ENCODE measurements at places on chromosomes 1 and 21.

DNA sequence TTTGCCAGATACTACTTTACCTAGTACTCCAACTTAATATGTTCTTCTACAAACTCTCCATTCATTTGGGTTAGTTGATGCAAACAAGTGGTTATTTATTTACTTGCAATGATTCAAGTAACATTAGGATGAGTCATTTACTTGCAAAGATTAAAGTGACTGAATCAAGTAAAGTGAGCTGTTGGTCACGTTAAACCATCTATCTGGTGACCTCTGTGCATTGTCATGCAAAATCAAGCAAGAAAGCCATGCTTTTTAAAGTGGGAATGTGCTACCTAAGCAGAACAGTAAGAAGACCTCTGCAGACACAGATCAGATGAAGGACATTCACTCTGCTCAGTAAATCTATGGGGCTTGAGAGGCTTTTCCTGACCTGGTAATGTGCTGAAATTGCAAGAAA is 254.7 kb downstream of the LRRIQ3 start:
- DNase-seq, result no peak

- no peak for DNase-seq
These were observed 95.5 kb downstream of the ZFYVE9 start for GRCh38 chr1:52237430-52237829.

- DNase-seq, result no peak
These were observed 2.2 kb upstream of the BCL9 start for GRCh38 chr1:147539122-147539575.

DNA sequence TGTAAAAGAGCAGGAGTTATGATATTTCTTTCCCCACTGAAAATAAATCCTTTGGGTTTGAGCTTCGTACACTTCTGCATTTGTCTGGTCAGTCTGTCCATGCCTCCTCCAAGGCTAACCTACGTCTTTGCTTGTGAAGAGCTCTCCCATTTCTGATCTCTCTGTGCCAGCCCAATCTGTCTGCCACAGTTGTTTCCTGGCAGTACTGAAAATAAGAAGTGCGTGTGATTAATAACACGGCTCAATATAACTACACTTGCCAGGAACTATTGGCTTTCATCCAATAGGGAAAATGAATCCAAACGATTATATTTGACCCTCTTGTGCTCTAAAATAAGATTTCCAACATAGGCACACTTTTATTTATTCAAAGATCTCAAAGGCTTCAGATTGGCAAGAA is 19.2 kb upstream of the COL24A1 start:
- no peak for DNase-seq

GRCh38 chr1:182444497-182444896 is 5.4 kb upstream of the RGSL1 start:
- no peak for DNase-seq

DNA sequence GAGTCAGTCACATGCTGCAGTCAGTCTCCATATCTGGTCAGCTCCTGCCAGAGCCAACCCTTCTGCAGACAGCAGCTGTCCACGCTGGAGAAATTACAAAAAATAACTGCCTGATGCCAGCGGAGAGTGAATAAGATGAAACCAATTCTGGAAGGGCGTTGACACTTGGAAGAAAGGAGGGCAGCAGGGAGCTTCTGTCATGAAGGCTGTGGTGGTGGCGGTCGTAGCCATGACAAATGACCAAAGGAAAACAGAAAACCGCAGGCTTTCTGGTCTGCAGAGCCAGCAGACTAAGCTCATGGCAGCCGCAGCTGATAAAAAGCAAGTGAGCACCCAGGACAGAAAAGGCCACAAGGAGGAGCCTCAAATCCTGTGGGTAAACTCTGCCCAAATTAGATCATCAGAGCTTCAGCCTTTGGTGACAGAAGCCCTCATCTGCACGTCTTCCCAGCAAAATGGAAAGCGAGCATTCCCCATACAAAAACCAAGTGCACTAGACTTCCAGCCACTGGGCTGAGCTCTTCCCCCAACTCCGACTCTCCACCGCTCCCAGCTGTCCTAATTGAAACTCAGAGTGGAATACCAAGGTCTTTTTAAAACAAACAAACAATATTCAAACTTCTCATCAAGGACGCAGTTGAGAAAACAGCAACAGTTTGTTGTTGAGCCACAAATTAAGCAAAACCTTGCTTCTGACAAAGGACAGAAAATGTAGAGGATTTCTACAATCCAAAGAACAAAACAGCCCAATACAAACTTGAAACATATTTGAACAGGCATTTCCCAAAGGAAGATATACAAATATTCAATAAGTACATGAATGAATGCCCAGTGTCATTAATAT is 28.7 kb downstream of the RSPH1 start:
- no peak for DNase-seq

DNA sequence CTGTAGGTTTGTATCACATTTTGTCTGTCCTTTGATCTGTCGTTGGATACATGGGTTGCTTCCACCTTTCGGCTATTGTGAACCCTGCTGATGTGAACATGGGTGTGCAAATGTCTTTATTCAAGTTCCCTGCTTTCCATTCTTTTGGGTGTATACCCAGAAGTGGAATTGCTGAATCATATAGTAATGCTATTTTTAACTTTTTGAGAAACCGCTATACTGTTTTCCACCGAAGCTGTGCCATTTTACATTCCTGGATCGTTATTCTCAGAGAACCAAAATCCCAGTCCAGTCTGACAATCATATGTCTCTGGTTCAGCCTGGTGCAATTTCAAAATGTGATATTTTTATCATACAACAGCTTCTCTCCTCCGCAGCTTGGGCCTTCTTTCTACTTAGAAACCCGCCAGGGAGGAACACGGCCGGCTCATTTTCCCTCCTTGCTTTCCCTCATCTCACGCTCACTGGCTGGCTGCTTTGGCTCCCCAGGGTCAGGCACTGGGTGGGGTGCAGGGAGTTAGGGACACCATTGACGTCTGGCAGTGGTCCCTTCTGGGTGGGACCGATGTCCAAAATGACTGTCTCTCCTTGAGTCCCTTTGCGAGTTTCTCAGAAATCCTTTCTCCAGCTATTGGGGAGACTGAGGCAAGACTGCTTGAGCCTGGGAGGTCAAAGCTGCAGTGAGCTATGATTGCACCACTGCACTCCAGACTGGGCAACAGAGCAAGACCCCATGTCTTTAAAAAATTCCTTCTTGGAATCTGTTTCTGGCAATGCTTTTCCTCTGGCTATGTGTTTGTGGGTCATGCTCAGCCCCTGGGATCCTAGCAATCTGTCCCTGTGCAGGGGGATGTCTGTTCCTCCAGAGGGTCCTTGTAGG is 73.5 kb upstream of the AKT3 start:
- DNase-seq, result no peak

- DNase-seq, result no peak
These were observed 90.9 kb upstream of the DIRAS3 start for GRCh38 chr1:68141071-68142021.

DNA sequence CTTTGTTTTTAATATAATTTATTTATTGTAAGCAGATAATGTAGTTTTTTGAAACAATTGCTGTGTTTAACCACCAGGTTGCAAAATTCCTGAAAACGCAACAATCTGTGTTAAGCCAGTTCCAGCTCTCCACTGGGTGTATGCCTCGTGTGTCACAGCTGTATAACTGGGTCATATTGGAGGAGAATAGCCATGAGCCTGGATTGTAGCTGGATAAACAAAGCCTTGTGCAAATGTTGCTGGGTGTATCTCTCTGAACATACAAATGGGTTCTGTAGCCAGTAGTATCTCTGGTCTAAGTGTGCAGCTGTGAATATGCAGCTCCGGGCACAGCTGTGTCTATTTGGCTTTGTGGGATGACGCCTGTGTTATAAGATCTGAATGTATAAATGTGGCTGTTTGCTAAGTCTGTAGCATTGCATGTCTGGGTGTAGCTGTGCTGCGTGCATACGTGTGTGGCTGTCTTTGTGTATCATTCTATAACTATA is 2.8 kb downstream of the TCEA3 start:
- no peak for DNase-seq

GRCh38 chr1:232452117-232452516 is 177.8 kb downstream of the SIPA1L2 start:
- DNase-seq, result no peak

- no peak for DNase-seq
These were observed 11.5 kb upstream of the COL6A1 start for GRCh38 chr21:45969921-45970673.

GRCh38 chr1:86447198-86447790 is 21.4 kb upstream of the CLCA1 start:
- no peak for DNase-seq

- no peak for DNase-seq
These were observed 62.8 kb downstream of the PIK3CD start for GRCh38 chr1:9714257-9714718.

DNA sequence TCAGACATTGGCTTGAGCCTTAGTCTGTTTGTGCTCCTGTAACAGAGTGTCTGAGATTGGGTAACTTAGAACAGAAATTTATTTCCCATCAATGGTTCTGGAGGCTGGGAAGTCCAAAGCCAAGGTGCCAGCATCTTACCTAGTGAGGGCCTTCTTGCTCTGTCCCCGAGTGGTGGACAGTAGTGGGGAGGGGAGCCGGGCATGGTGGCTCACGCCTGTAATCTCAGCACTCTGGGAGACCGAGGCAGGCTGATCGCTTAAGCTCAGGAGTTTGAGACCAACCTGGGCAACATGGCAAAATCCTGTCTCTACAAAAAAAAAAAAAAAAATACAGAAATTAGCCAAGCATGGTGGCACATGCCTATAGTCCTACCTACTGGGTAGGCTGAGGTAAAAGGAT is 336.5 kb upstream of the VAMP3 start:
- no peak for DNase-seq

DNA sequence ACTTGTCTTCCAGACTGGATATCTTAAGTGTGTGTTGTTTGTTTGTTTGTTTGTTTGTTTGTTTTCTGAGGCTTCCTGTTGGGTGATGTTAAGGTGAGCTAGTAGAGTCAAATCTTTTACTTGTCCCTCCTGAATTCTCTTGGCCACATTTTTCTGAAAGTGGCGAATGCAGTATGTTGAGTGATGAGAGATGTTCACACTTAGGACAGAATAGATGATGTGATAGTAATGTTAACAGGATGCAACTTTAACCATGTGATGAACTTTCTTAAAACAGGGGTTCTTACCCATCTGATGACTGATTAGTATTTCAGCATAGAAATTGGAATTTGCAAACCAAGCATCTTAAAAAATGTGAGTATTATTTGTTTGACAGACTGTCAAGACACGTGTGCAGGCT is 40.2 kb downstream of the LMO4 start:
- DNase-seq, result no peak

DNA sequence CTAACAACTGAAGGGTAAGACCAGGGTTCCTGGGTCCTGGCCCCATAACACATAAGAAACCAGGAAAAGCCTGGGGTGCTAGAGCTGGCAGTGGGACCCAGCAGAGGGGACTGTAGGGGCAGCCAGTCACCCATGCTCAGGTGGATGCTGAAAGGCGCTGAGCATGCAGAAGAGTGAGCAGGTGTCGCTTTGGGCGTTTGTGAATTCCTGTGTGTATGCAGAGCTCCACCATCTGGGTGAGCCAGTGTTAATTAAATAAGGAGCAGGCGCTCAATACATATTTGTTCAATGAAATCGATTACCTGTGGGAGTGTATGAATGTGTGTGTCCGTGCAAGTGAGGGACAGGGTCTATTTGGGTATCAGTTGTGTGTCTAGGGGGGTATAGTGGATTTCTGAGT is 499 bp downstream of the C1QA start:
- DNase-seq, result no peak

DNA sequence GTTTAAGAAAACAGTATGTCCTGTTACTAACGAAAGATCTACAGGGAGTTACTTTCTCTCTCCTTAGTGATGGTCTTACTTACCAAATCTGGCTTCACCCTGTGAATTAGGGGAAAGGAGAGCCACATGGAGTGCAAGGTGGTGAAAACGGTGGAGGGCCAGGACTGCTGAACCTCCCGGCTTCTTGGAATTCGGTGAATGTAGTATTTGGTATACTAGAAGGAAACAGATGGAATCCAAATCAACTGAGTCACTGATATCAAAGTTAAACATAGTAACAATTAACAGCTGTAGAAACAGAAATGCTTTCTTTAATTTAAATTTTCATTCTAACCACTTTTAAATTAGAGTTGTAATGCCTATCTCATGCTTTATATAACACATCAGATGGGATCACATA is 45.7 kb downstream of the ALG14 start:
- DNase-seq, result no peak

DNA sequence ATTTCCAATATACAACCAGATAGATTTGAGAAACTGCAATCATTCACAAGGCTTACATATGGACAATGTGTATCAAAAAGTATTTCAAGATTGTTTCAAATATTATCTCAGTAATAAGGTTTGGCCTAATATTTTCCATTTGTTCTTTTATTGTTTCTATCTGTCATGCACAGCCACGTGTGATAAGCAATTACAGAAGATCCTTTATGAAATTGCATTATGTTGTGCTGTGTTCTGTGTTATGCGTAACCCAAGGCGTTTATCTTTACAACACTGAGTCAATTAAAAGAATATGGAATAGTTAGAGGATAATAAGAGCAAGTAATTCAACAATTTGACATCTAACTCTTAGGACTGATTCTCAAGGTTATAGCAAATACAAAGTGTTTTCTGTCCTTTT is 1009.3 kb upstream of the PRMT6 start:
- DNase-seq, result no peak

DNA sequence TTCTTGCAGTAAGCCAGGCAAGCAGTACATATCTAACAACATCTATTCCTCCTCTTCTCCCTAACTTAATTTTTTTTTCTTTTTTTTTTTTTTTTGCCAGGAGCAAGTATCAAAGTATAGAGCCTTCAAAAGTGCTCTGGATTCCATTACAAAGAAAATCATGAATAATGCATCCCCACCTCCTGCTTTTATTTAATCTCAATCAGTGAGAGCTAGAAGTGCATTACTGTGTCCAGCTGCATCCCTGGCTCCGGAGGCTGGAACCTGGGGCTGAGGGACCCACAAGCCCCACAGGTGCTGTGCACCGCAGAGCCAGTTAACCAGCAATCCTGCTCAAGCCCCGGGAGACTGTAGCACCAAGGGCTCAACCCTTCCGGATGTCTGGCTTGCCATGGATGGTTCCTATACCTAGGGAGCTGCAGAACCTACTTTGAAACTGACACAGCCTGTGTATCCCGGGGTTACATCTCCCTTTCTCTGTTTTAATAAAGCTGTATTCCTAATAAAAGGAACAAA is 455.9 kb upstream of the RUNX1 start:
- DNase-seq, result no peak

GRCh38 chr1:77218477-77219165 is 609 bp downstream of the PIGK start:
- DNase-seq, result no peak

DNA sequence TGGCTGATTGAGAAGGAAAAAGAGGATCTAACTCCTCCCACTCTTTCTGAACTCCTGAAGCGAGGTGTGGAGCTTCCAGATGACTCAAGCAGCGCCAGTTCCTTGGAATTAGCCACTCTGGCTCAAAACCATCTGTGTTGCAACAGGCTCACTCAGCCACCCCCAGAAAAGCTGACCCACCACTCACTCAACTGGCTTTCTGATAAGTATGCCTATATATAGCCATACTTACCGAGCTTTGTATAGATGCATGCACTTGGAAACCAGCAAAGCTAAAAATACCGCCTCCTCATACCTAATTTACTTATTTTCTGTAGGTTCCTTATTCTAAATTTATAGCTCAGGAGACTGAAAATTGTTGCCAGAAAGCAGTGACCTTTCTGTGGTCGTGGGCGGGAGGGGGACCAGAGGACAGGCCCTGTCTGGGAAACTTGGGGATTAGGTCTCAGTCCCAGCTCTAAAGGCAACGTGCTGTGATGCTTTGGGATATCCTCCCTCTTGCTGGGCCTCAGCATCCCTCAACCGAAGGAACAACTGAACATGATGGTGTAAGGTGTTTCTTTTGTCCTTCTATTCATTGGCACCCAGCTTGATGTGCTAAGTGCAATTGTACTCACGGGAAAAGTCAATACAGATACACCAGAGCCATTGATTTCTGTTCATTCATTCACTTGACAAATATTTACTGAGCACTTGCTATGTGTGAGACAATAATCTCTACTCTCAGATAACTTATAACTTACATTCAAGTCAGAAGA is 65.7 kb downstream of the NENF start:
- DNase-seq, result no peak
